Suprapubic skin (tissue), 4 donors: ENCODE measurements at places on chromosomes 16 and 17.

- no peak for DNase-seq
Observed at GRCh38 chr17:77883213-77883650, 75.3 kb upstream of the TNRC6C start.

DNA sequence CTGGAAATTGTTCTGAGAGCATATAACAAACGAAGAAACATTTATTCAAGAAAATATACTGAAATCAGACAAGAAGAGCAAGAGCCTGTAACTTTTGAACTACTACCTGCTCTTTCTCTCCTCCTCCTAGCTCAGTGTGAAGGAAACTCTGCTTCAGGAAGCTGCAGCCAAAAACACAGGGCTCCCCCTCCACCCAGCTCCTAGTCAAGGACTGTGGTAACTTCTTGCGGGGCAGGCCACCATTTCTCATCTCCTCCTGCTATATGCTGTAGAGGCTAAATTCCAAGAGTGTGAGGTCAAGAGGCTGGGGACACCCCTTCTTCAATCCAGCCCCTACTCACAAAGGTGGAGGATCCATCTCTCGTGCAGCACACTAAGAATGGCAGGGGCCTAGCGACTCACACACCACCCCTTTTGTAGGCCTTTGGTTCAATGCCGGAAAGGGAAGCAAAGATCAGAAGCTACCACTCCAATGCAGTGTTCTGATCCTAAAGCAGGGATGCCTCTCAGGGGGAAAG is 74.6 kb downstream of the ITFG1 start:
- DNase-seq: no peak

GRCh38 chr16:13829697-13830299 is 90.2 kb upstream of the ERCC4 start:
- DNase-seq: no peak

DNA sequence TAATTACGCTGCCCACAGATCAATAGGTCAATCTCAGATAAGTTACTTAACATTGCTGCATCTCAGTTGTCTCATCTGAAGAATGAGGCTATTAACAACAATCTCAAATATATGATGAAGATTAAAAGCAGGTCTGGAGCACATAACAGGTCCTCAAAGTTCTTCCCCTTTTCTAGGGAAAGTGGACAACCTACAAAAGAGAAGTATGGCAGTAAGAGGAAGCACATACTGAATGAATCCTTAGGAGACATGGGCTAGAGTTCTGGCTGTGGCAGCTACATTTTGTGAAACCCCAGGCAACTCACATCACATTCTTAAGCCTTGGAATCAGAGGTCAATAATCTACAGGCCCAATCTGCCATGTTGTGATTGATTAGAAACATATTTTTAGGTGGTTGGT is 180.6 kb downstream of the PCTP start:
- DNase-seq: no peak
